NCI-H1436 treated with DMSO at 0.1 percent for 48 hours (cell line): ENCODE measurements at places on chromosomes 16 and 17.

GRCh38 chr16:77975942-77976341 is 46.4 kb upstream of the CLEC3A start:
- DNase-seq = no peak

GRCh38 chr16:252366-253337 is 18.0 kb downstream of the FAM234A start:
- no peak for DNase-seq

DNA sequence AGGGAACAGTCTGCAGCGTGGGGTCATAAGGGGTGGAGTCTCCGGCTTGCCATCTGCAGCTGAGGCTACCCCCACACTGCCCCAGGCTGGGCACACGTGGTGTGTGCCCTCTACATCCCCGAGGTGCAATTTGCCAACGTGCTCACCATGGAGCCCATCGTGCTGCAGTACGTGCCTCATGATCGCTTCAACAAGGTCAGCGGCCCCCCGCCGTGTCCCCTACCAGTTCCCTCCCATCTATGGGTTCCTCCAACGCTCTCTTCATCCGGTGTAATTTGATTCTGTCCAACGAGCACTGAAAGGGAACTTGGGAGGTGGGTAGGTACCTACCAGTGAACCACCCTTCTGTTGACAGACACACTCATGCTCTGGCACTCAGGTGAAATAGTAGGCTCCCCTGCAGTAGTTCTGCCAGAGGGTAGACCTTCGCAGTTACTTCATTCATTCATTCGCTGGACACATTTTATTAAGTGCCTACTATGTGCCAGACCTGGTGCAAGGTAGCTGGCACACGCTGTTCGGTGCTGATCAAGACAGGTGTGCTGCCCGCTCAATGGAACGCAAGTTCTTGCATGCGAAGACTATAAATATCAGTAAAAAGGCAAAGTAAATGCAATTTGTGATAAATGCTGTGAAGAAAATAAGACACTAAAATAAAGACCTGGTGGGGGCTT is 2.7 kb downstream of the MLLT6 start:
- DNase-seq = no peak

DNA sequence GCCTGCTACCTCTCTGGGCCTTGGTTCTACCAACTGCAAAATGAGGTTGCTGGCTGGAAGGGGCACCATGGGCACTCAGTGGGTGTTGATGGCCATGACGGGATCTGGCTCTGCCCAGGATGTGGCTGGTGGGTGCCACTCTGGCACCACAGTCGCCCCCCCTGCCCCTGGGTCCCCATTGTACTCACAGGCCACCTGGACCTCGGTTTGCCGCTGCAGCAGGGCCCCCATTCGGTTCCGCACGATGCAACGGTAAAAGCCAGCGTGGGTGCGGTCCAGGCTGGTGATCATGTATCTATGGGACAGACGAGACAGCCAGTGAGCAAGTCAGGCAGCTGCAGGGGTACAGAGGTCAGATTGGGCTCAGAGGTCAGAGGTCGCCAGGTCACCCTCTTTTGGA is 160.1 kb upstream of the CDC42EP4 start:
- DNase-seq = no peak

GRCh38 chr16:56793492-56793891 is 63.6 kb downstream of the NUP93 start:
- DNase-seq = no peak

GRCh38 chr16:6335072-6335471 is 997.6 kb upstream of the RBFOX1 start:
- DNase-seq = no peak

- DNase-seq = no peak
Observed at GRCh38 chr17:21174713-21175112, 39.2 kb downstream of the TMEM11 start.

DNA sequence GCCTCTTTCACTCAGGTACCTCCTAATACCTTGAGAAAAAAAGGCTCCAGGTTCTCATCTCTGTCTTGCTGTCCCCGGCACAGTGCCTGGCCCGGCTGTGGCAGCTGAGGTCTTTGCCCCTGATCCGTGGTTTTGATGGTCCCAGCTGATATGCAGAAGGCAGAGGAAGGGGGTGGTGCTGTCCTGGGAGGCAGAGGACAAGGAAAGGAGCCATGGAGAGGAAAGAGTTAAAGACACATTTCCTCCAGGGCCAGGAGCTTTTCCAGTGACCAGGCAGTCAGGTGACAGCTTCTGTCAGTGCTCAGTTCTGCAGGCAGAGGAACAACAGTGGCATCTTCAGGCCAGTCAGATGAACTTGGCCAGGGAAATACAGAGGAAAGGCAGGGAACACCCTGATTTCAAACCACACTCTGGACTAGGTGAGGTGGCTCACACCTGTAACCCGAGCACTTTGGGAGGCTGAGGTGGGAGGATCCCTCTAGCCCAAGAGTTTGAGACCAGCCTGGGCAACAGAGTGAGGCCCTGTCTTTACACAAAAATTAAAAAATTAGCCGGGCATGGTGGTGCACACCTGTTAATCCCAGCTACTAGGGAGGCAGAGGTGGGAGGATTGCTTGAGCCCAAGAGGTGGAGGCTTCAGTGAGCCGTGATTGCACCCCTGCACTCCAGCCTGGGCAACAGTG is 3.3 kb upstream of the COG1 start:
- no peak for DNase-seq

DNA sequence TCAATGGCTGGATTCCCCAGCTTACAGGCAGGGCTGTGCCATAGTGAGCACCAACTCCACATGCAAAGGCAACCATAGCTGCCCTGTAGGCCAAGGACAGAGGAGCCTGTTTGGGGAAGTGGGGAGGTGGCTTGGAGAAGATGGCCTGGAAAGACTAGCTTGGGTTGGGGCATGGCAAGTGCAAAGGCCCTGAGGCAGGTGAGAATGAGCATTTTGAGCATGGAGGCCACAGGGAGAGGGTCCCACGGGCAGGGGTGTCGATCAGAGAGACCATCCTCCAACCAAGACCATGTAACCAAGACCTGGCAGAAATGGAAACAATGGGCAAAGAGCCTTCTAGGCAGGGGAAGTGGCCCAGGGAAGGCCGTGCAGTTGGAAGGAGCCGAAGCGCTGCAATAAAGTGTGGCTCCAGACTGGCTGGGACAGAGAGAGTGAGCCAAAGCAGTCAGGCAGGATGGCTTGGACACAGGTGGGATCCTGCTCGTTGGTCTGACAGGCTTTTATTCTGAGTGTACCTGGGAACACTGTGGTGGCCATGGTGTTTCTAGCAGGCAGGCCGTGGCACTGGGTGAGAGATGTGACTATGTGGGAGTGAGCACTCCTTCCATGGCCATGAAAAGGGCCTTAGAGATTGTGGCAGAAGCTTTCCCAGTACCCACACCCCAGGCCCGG is 24.8 kb upstream of the MPRIP start:
- no peak for DNase-seq

DNA sequence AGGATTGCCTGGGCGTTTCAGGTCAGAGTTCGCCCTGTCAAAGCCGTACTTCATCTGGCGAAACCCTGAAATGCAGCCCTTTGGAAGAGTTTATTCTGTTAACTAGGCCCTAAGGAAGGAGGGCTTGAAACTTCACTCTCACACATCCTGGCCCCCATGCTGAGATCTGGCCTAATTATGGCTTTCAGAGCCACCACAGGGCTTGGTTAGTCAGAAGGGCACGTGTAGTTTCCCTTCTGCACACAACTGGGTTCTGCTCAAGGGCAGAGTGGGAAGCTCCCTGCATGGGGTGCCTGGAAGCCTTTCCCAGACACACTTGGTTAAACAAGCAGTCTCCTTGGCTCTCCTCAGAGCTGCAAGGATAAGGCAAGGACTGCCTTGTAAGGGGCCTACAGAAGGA is 397.3 kb downstream of the SHISA9 start:
- DNase-seq = no peak

- DNase-seq = no peak
Observed at GRCh38 chr17:80377798-80378197, 37.2 kb upstream of the ENDOV start.

GRCh38 chr17:75267411-75268232 is 3.4 kb downstream of the MIF4GD start:
- no peak for DNase-seq

DNA sequence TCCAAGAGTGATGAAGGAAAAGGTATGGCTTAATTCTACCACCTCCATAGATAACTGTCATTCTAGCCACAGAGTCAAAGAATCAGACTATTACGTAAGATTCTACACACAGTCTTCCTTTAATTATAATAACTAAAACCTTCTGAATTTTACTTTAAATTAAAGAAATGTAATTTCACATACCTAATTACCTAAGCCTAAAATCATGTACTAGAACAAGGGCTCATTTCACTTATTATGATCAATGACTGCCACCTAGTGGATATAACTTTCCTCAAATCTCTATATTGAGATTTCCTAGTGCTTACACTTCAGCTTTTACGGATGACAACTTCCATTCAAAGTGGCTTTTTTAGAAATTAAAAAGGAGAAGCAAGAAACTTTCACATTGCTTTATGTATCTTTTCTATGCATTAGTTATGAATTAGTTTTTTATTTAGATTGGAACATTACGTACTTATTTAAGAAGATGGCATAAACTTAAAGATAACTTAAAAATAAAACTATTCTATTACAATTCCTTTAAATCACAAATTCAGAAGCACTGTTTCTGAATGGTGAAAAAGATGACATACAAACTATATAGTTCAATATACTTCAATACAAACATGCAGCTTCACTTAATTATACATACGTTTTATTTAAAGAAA is 18.2 kb upstream of the ABCA10 start:
- peak; percentile 37 for DNase-seq

- no peak for DNase-seq
Observed at GRCh38 chr17:33028778-33029177, 37.1 kb downstream of the SPACA3 start.
